ENCODE measurements at places on chromosomes 2 and 18.

DNA sequence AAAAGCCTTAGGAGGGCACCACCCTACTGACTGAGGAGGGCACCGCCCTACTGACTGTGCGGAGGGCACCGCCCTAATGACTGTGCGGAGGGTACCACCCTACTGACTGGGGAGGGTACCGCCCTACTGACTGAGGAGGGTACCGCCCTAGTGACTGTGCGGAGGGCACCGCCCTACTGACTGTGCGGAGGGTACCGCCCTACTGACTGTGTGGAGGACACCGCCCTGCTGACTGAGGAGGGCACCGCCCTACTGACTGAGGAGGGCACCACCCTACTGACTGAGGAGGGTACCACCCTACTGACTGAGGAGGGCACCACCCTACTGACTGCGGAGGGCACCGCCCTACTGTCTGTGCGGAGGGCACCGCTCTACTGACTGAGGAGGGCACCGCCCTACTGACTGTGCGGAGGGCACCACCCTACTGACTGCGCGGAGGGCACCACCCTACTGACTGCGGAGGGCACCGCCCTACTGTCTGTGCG, 150.2 kb upstream of the NFATC1 start:
- DNase-seq = no peak

DNA sequence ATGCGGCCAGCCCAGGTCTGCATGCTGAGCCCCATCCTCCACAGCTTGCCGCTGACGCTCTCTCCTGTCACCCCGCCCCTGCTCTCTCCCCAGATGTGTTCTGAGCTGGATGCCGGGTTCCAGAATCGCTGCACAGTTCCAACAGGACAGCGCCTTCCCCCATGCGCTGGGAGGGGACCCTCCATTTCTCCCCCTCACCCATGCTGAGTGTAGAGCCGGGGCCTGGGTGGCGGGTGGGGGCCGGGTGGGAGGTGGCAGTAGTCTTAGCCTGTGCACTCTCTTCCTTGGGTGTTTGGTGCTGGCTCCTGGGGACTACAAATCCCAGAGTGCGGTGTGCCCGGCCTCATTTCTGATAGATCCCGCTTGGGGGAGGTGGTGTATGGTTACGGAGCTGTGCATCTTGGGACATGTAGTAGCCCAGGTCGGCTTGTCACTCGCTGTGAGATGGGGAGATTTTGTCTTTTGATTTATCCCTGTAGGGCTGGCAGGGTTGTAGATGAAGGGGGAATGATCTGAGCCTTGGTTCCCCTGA, 6.8 kb downstream of the DNAJB2 start:
- peak; percentile 23 for DNase-seq

GRCh38 chr2:149954981-149955600, 367.5 kb upstream of the MMADHC start:
- no peak for DNase-seq

- peak; percentile 8 for DNase-seq
These were observed 188.8 kb downstream of the ZEB2 start for GRCh38 chr2:144330951-144331673.

DNA sequence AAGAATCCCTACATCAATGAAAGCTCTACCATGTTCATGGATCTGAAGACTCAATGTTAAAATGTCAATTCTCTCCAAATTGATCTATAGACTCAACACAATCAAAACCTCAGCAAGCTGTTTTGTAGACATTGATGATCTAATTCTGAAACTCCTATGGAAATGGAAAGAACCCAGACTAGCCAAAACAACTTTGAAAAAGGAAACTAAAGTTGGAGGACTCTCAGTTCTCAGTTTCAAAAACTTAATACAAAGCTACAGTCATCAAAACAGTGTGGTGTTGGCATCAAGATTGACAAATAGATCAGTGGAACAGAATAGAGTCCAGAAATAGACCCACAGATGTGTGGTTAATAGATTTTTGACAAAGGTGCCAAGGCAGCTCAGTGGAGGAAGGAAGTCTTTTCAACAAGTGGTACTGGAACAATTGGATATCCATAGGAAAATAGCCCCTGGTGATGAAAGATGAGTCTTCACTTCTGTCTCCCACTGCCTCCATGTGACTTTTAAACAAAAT, 30.4 kb downstream of the LBH start:
- DNase-seq = no peak

DNA sequence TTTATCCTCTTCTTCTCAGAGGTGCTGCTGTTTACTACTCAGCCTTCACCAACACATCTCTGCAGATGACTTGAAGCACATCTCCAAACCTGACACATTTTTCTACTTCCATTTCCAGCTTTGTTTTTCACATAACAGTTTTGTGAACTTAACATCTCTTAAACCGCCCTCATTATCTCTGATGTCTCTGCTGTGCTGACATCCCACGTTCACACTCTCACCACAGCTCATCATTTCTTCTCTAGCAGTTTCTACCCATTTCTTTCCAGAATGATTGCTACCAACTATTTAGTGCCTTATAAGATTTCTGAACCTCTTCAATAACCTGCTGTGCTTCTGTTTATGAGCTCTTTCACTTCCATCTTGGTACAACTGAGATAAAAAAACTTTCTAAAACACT, 238.0 kb downstream of the PTPRM start:
- DNase-seq = no peak

GRCh38 chr18:9243029-9243428, 91.5 kb upstream of the TWSG1 start:
- no peak for DNase-seq

GRCh38 chr2:31674446-31674845, 93.7 kb upstream of the SRD5A2 start:
- peak; percentile 7 for DNase-seq

DNA sequence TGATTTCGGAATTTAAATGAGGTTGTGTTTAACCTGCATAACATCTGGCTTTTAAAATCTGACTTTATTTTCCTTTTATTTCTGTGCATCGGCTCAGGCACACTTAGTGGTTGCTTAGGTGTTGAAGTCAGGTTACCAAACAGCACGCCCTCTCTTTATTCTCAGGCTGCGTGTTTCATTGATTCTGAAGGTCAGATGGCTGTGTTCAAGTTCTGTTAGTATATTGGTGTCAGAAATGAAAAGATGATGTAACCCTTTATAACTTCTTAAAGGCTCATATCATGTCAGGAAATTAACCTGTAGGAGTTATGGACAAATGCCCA, 246.5 kb downstream of the LDLRAD4 start:
- DNase-seq = no peak

- DNase-seq = no peak
These were observed 157.2 kb downstream of the WDSUB1 start for GRCh38 chr2:159129269-159129668.

- DNase-seq = peak; percentile 32
These were observed 83.1 kb upstream of the KLF7 start for GRCh38 chr2:207248702-207249377.

- peak; percentile 60 for DNase-seq
These were observed 435 bp downstream of the ADCY3 start for GRCh38 chr2:24919506-24920097.

- DNase-seq = no peak
These were observed 60.4 kb downstream of the GALNT1 start for GRCh38 chr18:35641916-35642315.

DNA sequence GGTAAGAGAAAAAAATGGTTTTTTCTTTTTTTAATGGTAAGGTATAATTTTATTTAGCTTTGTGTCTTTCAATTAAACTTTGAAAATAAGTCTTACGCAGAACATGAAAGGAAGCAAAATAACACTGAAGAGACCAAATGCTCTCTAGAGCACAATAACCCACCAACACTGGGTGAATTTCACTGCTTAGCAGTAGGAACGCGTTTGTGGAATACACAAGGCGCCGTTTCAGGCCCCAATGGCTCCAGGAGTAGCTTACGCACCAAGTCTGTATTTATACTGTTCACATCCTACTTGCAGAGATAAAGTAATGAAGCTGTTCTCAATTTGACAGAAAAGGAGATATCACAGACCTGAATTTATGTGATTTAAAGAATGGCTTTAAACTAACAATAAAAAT, 23.5 kb downstream of the RPL31 start:
- no peak for DNase-seq

- DNase-seq = peak; percentile 60
These were observed 275.3 kb upstream of the RAB12 start for GRCh38 chr18:8333961-8334360.

DNA sequence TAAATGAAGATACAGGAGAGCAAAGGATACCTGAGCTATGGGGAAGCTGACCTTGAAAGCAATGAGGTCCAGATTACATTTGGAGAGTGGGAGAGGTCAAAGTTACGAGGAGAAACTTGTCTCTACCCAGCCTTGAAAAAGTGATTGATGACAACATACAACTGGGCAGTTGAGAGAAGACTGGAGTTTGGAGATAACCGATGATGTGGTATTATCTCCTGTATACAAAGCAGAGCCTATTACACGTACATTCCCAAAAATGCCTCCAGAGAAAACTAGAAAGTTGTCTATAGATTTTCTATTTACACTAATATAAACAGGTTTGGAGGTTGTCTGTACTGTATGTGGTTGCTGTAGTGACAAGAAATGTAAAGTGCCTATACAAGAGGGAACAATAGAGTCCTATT, 28.3 kb downstream of the ARL5A start:
- DNase-seq = no peak

DNA sequence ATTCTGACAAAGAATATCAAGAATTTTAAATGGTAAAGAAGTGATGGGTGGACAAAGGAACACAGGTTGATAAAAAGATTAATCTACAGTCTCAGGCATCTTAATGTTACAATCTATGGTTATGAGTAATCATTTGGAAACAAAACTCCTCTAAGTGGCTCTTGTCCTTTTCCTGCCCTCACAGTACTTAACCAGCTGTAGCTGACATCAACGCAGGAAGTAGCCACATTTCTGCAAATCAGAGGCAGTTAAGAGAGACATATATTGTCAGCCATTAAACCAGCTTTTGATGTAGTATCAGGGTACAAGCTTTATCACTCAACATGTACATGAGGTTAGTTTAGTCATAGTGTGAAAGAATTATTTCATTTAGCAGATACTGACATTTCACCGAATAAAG, 244.6 kb downstream of the NR4A2 start:
- DNase-seq = peak; percentile 91

GRCh38 chr18:9986156-9986930, 72.5 kb downstream of the VAPA start:
- DNase-seq = no peak

- DNase-seq = no peak
These were observed 3.8 kb upstream of the UXS1 start for GRCh38 chr2:106197878-106198277.

- peak; percentile 57 for DNase-seq
These were observed 706 bp downstream of the UBXN2A start for GRCh38 chr2:23940718-23941620.

- no peak for DNase-seq
These were observed 165.7 kb upstream of the SLC14A2 start for GRCh38 chr18:45449418-45450227.

- DNase-seq = no peak
These were observed 1.6 kb downstream of the TIMM21 start for GRCh38 chr18:74149878-74150277.

DNA sequence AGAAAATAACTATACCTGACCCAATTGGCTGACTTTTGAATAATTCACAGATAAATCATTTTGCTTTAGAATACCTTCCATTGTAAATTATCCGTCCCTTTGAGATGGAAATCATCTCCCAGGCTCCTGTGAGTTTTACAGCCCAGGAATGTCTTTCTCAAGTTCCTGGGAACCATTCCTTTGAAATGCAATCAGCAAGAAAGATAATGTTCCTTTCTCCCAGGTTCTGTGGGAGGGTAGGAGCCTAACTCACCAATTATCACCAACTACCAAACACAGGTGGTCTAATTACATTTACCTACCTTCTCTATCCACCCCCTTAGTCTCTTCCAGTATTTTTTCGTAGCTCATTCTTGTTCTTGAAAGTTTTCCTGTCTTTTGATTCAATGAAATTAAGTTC, 1016.0 kb downstream of the SOCS6 start:
- DNase-seq = no peak

- no peak for DNase-seq
These were observed 151.0 kb upstream of the BCL2L11 start for GRCh38 chr2:110969696-110970095.

DNA sequence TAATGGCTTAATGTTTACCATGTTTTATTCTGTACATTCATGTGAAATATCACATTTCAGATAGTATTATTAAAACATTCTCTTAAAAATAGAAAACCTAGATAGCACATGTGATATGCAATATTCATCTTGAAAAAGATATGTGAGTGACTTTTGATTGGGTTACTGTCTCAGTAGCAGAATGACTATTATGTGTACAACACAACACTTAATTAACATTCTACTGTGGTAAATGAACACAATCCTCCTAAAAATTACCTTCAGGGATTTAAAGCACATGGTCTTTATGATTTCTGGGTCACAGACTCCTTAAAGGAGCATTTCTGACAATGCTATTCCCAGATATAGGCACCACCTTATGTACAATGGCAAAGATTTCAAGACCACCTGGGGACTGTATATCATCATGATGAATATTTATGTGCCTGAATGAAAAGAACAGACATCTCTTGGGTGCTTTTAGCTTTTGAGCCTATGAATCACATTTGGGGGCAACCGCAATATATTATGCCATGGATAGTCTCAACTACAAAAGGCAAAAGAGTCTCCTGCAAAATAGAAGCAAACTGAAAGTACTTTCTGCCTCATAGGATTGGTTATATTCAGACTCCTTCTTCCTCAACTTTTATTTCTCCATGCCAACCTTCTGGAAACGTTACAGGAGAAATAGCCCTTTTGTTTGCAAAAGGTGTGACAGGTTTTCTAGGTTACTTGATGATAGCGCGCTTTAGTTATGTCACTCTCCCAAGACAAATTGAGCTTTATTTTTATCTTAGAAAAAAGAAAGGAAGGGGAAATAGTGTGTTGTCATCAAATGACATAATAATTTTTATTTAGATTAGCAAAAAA, 259.0 kb downstream of the CALCRL start:
- no peak for DNase-seq

- no peak for DNase-seq
These were observed 435.4 kb downstream of the NRXN1 start for GRCh38 chr2:50596515-50596914.

DNA sequence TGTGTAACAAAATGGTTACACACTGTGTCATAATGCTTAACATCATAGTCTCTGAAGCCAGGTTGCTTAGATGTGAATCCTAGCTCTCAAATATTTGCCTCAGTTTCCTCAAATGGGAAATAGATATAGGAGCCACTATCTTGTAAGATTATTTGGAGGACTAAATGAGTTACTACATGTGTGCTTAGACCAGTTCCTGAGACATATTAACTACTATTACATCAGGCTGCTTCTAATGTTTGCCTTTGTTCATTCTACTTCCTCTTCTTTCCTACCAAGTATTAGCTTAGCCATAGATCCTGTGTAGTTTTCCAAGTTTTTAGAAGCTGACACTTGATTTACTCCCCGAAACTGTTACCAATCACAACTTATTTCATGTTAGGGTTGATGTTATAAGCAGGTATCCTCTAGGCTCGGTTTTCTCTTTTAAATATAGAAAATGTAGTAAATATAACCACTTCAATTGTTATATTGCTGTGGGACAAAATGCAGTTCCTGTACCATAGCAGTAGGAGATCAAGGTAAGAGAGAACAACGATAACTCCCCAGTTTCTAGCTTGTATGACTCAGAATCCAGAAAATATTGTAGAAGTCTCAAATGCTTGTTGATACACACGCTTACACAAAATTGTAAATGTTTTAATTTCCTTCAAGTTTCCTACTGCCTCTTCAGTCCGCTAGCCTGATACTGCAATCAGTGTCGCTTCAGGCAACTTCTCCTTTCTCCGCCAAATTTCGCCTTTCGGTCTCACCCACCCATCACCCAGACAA, 751 bp upstream of the DNAJC10 start:
- DNase-seq = peak; percentile 91

GRCh38 chr2:100820523-100821254, 750 bp downstream of the NPAS2 start:
- no peak for DNase-seq

All from DMS53 (cell line).